Immature natural killer cell (primary cell): ENCODE measurements at places on chromosomes 7 and 10. TPM values are rescaled to one million over a fixed set of nuclear protein-coding genes. Genes with fewer than 3 reads are reported as not detected.

Gene HKDC1
- polyA plus RNA-seq, result 0.16 TPM

GRCh38 chr10:77836299-77836820, 90.2 kb downstream of the DLG5 start:
- H3K4me3 ChIP-seq, result peak overlapping the region; percentile 73
- H3K4me1 ChIP-seq, result peaks cover 30% of the 10 kb centered on the region
- peak overlapping the region; percentile 90 for H3K27ac ChIP-seq
- H3K27me3 ChIP-seq, result no peaks in the 10 kb centered on the region

Gene STEAP1B
- polyA plus RNA-seq, result not detected

Gene TAS2R4
- not detected for polyA plus RNA-seq

DNA sequence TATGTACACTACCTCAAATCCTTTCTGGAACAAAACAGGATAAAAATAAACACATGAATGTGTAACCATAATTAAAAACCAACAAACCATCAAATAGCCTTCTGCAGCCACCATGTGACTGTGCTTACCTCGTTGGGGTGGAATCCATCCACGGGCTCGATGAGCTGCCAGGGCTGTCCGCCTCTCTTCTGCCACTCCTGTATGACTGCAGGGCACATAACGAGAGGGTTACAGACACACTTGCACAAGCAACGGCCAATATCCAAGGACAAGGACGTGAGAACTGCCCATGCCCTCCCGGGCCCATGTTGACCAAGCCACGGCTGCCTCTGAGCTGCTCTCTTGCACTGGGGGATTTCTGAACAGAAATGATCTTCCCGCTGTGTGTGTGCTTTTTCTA, 132.2 kb downstream of the ANLN start:
- DNase-seq, result no peak
- peaks cover 69% of the 10 kb centered on the region for H3K36me3 ChIP-seq
- peak overlapping the region; percentile 67 for H3K27ac ChIP-seq
- H3K4me1 ChIP-seq, result peaks cover 19% of the 10 kb centered on the region
- peaks cover 57% of the 10 kb centered on the region for H3K27me3 ChIP-seq

Gene GPR15LG
- not detected for polyA plus RNA-seq

- H3K36me3 ChIP-seq, result no peaks in the 10 kb centered on the region
- H3K27me3 ChIP-seq, result peaks cover 10% of the 10 kb centered on the region
- peak overlapping the region; percentile 89 for H3K27ac ChIP-seq
- peaks cover 36% of the 10 kb centered on the region for H3K4me1 ChIP-seq
Measured at GRCh38 chr10:31319602-31320549, 860 bp downstream of the ZEB1 start.

DNA sequence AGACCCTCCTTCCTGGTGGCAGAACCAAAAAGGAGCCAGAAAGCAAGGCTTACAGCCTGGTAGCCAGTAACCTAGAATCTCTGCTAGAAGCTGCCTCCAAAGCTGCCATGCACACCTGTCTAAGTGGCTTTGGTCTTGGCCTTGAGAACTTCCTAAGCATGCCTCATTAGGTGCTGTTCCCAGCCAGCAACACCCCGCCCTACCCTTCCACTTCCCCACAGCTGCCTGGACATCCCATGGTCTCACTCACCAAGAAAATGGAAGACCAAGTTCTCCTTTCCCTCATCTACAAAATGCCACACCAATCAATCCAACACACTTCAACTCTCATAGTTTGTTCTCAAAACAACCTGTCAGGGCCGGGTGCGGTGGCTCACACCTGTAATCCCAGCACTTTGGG, 4.2 kb downstream of the PSAP start:
- peaks cover 3% of the 10 kb centered on the region for H3K27me3 ChIP-seq
- H3K4me1 ChIP-seq, result peaks cover 93% of the 10 kb centered on the region
- no peak overlapping the region for H3K4me3 ChIP-seq

Gene MYPN
- not detected for polyA plus RNA-seq

DNA sequence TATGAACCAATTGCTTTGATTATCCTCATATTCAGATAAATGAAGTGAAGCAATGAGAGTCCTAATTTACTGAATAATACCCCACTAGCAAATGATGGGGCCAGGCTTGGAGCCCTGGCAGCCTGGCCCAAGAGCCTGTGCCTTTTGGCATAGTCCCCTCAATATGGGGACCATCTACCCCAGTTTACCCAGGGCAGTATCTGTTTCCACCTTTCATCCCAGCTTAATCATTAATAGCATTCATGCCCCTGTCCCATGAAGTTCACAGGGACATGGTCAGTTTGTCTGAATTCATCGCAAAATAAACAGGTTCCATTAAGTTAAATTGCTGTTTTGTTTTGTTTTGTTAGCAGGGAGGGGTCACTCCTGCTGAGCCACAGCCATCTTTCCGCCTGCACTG, 25.5 kb downstream of the BCCIP start:
- H3K27ac ChIP-seq, result no peak overlapping the region
- no peaks in the 10 kb centered on the region for H3K4me1 ChIP-seq
- no peak for DNase-seq
- H3K36me3 ChIP-seq, result peaks cover 8% of the 10 kb centered on the region
- H3K4me3 ChIP-seq, result no peak overlapping the region

DNA sequence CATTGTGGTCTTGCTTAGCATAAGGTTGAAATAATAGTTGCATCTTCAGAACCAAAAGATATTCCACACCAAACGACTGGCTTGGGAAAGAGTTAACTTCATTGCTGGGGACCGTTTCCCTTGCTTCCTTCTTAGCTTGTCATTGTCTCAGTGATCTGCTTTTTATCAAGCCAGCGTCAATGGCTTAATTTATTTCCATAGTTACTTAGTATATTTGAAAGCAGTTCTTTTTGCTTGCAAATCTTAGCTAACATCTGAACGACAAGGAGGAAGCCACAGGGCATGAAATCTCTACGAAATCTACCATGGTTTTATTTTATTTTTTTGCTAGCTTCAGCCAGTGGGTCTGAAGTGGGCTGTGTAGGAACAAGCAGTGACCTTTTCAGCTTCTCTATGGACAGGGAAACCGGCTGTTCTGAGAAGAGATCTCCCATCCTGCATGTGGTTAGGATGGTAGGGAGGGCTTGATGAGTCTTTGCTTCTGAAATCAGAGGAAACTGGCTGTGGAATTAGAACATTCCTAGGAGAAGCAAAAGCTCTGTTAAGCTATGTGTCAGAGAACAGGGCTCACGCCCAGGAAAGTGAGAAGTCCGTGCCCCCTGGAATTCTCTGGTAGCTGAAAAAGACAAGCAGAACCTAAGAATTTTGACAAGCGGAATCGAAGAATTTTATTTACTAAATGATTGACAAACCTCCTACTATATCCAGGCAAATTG, 8.0 kb downstream of the SLC18A2 start:
- no peak for DNase-seq
- no peak overlapping the region for H3K27ac ChIP-seq
- no peak overlapping the region for H3K4me3 ChIP-seq
- H3K4me1 ChIP-seq, result peaks cover 2% of the 10 kb centered on the region
- peaks cover 11% of the 10 kb centered on the region for H3K27me3 ChIP-seq

DNA sequence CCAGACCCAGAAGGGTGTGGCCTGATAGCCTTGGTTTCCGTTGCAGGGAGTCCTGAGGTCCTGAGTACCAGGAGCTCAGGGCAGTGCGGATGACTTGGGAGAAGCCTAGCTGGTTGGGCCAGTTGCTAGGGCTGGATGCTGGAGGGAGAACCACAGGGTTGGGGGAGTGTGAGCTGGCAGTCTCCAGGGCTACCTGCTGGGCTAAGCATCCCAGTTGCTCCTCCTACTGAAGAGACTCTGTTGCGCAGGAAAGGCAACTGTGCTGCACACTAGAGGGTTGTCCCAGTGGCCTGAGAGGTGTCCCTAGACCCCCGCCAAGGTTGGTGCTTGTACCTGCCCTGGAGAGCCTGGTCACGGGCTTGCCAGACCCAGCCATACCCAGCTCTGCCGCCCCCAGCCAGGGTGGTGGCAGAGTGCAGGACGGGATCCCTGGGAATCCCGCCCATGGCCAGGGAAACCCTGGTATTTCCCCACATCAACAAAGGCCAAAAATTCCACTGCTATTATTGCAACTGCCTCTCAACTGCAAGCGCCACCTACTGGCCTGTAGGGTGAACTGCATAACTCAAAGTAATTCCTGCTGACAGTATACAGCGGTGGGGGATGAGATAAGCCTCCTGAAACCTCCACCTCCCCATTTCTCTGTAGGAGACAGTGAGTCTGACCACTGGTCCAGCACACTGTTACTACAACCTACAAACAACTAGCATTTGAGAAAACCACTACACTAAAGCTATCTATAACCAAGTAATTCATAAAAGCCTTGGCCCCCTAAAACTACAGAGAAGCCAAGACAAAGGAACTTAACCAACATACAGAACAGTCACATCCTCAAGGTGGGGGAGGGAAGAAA, 67.6 kb upstream of the DDC start:
- no peak overlapping the region for H3K4me3 ChIP-seq
- H3K27me3 ChIP-seq, result peaks cover 5% of the 10 kb centered on the region
- no peaks in the 10 kb centered on the region for H3K4me1 ChIP-seq
- H3K27ac ChIP-seq, result no peak overlapping the region
- DNase-seq, result peak; percentile 66

GRCh38 chr10:79452174-79452611, 6.8 kb upstream of the ZCCHC24 start:
- no peaks in the 10 kb centered on the region for H3K36me3 ChIP-seq
- H3K27me3 ChIP-seq, result peaks cover 6% of the 10 kb centered on the region
- H3K4me1 ChIP-seq, result no peaks in the 10 kb centered on the region
- no peak overlapping the region for H3K27ac ChIP-seq
- no peak for DNase-seq

DNA sequence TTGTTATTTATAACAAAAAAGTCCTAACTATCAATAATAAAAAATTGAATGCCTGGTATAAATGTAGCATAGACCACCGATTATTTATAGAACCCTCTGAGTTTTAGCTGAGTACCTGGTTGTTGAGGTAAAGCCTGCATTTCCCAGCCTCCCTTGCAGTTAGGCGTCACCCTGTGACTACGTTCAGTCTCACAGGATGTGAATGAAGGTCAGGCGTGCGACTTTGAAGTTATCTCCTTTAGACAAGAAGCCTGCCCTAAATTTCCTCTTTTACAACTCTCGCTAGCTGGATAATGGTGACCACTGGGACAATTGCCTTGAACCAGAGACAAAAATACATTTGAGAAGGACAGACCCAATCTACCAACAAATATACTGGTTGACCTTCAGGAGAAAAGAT, 67.5 kb upstream of the TES start:
- H3K27me3 ChIP-seq, result peaks cover 3% of the 10 kb centered on the region
- peaks cover 15% of the 10 kb centered on the region for H3K4me1 ChIP-seq
- no peak overlapping the region for H3K4me3 ChIP-seq
- H3K27ac ChIP-seq, result no peak overlapping the region

- peak within 1 kb of the TSS; percentile 92 for H3K4me3 ChIP-seq
- peak within 1 kb of the TSS; percentile 96 for H3K27ac ChIP-seq
- H3K27me3 ChIP-seq, result peaks cover 6% of the 10 kb centered on the region
Measured at GRCh38 chr10:80205477-80206276, at the start of gene ANXA11. TSS of gene ANXA11 (minus strand) at chr10:80205537. CDS start at chr10:80172861, 32,676 bp downstream.

DNA sequence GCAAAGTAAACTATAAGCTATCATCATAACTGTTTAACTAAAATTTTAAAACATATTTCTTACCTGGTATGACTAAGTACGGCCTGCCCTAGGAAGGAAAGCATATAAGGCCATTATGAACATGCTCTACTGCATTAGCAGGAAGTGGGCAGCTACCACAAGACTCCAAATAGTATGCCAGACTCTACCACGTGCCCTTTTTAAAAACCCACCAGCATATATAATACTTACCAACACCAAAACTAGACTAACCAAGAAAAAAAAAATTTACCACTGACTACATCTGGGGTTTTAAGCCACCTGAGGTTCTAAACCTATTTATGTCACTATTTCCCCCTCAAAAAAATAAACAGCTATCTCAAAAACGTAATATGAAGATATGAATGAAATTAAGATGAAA, 30.1 kb downstream of the NUDCD3 start:
- H3K4me1 ChIP-seq, result peaks cover 53% of the 10 kb centered on the region
- DNase-seq, result peak; percentile 88

Gene NEURL1
- 0.35 TPM for polyA plus RNA-seq

- no peak for DNase-seq
- peaks cover 9% of the 10 kb centered on the region for H3K4me1 ChIP-seq
Measured at GRCh38 chr10:93075369-93076221, 1.9 kb downstream of the CYP26A1 start.

DNA sequence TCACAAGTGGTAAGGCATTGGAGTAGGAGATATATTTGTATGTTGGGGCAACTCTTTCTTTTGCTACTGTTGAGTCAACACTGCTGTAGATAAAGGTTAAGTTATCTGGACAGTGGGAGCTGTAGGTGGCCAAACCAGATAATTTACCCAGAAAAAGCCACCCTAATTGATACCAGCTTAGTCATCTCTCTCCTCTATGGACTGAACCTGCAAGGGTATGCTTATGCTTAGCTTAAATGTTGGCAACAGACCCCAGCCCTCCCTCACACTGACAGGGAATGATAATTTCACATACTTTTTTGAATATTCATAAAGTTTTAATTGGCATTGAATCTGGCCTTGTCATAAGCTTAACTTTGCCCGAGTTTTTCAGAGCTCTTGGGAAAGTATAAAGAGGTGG, 66.3 kb downstream of the CREB5 start:
- no peaks in the 10 kb centered on the region for H3K27me3 ChIP-seq
- H3K36me3 ChIP-seq, result no peaks in the 10 kb centered on the region
- no peak overlapping the region for H3K27ac ChIP-seq
- H3K4me1 ChIP-seq, result peaks cover 9% of the 10 kb centered on the region
- no peak for DNase-seq
- no peak overlapping the region for H3K4me3 ChIP-seq

GRCh38 chr10:74960670-74961069, 134.3 kb downstream of the KAT6B start:
- H3K4me3 ChIP-seq, result no peak overlapping the region
- H3K27me3 ChIP-seq, result no peaks in the 10 kb centered on the region
- peaks cover 13% of the 10 kb centered on the region for H3K4me1 ChIP-seq
- no peak overlapping the region for H3K27ac ChIP-seq

Gene GNAT3
- not detected for polyA plus RNA-seq

Gene RFC2
- 79.5 TPM for polyA plus RNA-seq

GRCh38 chr7:304574-305409, 14.8 kb downstream of the FOXL3 start:
- H3K27ac ChIP-seq, result no peak overlapping the region
- peaks cover 9% of the 10 kb centered on the region for H3K27me3 ChIP-seq
- no peaks in the 10 kb centered on the region for H3K36me3 ChIP-seq
- peaks cover 1% of the 10 kb centered on the region for H3K4me1 ChIP-seq
- H3K4me3 ChIP-seq, result no peak overlapping the region
- no peak for DNase-seq

Gene VSTM4
- not detected for polyA plus RNA-seq

- H3K27ac ChIP-seq, result no peak overlapping the region
- H3K36me3 ChIP-seq, result peaks cover 33% of the 10 kb centered on the region
- peaks cover 65% of the 10 kb centered on the region for H3K4me1 ChIP-seq
- H3K27me3 ChIP-seq, result peaks cover 6% of the 10 kb centered on the region
- H3K4me3 ChIP-seq, result no peak overlapping the region
Measured at GRCh38 chr10:74976565-74976964, 134.9 kb upstream of the SAMD8 start.

- H3K36me3 ChIP-seq, result no peaks in the 10 kb centered on the region
- peaks cover 1% of the 10 kb centered on the region for H3K27me3 ChIP-seq
- no peaks in the 10 kb centered on the region for H3K4me1 ChIP-seq
- no peak overlapping the region for H3K27ac ChIP-seq
Measured at GRCh38 chr10:122782911-122783310, 62.7 kb downstream of the CUZD1 start.
